ENCODE measurements at places on chromosomes 3 and 15.

- DNase-seq = no peak
These were observed 66.5 kb downstream of the NME9 start for GRCh38 chr3:138263104-138263503.

GRCh38 chr15:35043373-35044095 is 41.6 kb downstream of the NANOGP8 start:
- no peak for DNase-seq

- no peak for DNase-seq
These were observed 287.3 kb upstream of the ADAMTS9 start for GRCh38 chr3:64975147-64975546.

GRCh38 chr3:173703771-173704170 is 306.2 kb downstream of the NLGN1 start:
- DNase-seq = no peak

DNA sequence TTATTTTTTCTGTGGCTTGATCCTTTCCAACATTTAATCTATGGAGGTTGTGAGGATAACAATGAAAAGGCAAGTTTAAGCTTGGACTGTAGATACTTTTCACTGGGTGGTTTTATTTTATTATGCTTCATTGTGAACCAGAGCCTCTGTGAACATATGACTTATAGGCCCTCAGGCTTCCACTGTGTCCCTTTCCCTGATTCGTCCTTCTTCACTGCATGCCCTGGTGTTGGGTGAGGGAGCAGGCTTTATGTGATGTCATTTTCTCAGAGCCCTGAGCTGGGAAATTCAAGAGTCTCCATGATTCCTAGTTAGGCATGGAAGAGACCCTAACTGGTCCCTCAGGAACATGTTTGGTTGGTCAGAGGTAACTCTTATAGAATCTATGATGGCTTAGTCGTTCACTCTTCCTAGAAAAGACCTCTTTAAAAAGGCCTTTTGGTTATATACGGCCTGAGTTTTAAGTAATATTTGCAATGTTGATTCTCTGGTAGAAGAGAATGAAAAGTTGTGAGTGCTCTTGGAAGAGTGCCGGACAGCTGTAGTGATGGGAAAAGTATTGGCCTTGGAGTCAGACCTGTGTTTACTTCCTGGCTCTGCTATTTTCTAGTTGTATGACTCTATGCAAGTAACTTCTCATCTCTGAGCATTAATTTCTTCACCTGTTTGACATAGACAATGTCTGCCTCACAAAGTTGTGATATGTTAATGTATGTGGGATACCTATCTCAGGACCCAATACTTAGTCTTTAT is 168.4 kb downstream of the LPP start:
- DNase-seq = no peak

- DNase-seq = no peak
These were observed 14.2 kb downstream of the RAB8B start for GRCh38 chr15:63203451-63204090.

DNA sequence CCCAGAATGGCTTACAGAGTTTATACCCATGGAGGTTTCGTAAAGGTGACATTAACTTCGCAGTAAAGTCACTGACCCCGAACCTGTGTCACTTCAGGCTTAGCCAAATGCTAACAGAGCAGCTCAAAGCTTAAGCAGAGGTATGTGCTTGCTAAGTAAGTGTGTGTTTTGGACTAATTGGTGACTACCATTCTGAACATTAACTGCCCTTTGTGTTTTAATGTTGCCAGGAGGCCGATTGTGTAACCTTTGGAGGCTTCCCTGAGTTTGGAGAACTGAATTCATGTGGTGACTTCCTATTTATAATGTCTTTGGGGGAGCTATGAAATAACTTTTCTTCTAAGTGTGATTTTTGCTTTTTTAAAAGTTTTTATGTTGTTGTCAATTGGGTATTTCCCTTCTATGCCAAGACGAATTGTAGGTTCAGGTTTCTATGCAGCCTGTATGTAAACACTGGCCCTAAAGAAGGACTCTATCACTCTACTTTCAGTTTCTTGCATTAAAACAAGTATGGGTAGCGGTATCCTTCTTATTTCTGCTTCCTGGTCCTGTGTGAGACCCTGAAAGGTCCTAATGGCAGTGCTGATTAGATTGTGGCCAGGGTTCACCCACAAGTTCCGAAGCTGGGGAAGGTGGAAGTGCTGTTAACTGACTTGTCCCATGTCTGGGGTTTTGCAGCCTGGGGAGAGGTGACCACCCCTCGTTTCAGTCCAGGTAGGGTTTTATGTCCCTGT is 86.3 kb downstream of the IGF1R start:
- no peak for DNase-seq

DNA sequence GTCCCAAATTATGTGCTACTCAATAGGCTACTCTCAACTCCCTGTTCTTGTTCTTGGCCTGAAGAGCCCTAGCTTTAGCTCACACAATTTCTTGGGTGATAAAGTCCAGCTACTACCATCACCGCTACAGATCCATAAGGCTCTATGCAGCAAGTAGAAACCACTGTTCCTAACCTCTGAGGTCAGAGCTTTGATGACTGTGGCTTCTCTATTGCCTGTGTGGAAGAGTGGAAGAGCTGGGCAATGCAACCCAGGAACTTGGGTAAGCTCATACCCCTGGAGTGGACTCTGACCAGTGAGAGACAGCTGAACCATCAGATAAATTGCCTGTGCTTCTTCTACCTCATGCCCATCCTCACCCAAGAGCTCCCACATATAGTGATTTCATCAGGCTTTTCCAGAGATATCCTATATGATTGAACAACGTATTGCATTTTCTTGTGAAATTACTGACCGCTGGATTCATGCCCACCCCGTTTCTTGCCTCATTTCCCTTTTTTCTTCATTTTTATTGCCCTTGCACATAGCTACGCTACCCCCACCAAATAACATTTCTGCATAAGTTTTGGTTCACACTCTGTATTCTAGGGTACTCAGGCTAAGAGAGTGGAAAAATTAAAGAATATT is 172.3 kb upstream of the MBNL1 start:
- DNase-seq = no peak

DNA sequence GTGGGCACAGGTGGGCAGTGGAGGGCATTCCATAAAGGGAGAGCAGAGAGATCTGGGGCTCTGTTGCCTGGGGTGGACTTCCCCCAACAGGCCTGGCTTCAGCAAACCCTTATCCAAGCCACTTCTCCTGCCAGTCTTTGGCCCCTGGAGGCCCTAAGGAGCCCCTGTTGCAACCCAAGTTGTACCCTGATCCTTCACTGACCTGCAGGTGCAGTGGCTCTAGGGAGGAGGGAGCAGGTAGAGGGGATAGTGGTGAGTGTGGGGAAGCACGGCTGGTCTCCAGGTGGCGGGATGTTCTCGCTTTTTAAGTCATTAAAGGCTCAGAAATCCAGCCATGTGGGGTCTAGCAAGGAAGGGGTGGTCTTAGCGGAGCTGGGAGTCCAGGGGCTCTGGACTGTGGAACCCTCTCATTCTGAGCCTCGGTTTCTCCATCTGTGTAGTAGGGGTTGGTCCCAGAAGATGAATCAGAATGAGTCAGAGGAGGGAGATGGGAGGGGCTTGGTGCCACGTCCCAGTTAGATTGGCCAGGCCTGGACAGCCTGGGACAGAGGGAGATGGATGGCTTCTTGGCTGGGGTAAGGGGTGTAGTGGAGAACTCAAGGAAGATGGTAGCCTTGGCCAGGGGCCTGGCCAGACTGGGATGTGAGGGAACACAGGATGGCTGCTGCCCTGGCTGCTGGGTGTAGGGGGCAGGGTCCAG is 2.6 kb downstream of the ZBTB47 start:
- DNase-seq = no peak

GRCh38 chr15:101204739-101205535 is 46.9 kb downstream of the CHSY1 start:
- DNase-seq = no peak

- DNase-seq = no peak
These were observed 21.4 kb downstream of the ACKR2 start for GRCh38 chr3:42830437-42831320.

Data from NCI-H446 treated with DMSO at 0.1 percent for 48 hours (cell line).